ENCODE measurements at places on chromosomes 7 and 10.

DNA sequence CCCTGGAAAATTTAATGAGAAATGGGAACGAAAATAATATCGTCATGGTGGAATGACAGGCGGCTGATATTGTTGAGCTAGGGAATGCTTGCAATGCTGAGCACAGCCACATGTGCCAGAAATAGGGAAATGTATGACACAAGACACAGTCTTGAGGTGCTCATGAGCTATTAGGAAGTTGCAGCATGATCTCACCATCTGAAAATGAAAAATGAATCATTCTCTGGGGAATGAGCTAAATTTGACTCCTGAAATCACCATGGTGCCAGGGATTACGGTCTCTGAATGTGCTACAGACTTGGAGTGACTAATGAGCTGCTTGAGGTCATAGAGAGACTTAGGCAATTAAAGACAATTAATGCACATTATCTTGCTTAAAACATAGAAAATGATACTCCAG, 845.0 kb downstream of the CNTNAP2 start:
- no peak for DNase-seq

DNA sequence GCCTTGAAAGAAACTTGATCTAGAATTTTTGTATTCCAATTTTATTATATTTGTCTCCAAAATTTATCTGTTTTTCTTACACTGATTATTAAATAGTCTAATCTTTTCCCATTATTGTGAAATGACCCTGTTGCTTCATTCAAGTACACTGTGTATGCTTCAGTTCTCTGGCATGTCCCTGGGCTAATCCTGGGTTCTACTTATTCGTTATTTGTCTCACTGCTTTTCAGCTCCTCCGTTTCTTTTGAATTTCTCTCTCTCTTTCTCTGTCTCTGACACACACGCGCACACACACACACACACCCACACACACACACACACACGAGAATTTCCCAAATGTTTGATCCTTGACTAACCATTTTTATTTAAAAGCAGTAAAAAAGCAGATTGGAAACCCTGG, 768.6 kb downstream of the NRG3 start:
- DNase-seq = no peak

DNA sequence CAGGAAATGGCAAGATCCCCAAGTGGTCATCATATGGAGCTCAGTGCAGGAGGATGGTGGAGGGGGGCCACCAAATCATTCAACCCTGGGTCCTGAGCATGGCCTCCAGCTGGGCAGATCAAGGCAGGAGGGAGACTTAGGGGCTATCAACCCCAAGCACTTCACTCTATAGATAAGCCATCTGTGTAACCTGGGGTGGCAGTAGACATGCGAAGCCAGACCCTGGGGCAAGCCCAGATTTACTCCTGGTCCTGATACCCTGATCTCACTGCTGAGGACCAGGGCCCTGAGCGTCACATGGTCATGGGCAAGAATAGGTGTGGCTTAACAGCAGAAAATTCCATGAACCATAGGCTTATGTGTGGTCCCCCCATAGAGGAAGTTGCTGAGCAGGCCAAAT, 173.0 kb upstream of the ADCY1 start:
- no peak for DNase-seq

DNA sequence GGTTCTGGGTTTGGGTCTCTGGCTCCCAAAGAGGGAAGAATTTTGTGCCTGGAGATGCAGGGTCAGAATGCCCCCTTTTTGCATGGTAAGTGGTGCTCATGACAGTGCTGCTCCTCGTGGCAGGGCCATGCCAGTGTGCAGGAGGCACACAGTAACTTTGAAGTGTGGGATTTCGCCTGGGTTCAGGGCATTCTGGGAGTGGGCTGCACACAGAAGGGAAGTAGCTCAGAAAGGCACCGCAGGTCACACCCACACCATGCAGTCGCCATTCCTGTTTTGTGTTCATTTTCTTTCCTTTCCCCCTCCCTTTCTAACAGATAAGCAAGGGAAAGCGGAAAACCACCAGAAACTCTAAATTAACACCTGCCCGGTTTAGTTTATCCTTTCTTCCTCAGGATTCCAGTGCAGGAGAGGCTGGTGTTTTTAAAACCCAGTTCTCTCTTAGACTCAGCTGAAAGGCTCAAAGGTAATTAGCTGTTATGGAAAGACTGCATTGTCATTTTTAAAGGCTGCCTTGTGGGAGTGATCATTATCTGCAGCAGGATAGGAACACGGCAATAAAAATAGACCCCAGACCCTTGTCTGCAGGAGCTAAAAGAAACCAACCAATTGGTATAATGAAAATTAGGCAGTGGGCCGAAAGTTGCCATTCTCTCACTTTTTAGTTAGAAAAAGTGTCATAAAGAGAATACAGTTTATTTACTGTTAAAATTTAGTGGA, 50.2 kb downstream of the EEPD1 start:
- DNase-seq = no peak

DNA sequence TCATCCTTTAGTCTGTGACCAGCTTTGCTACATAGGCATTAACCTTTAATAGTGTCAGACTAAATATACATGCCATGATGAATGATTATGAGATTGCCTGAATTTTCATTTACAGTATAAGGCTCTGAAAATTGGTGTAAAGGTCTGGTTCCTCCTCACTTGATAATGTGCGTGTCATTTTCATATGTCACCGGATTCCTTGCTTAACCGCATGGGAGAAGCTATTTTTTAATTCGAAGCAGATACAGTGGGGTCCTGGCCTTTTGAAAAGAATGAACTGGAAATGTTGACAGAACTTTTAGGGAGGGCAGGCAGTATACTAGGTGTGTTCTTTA, 192.4 kb upstream of the SH2B2 start:
- DNase-seq = no peak

- DNase-seq = no peak
Observed at GRCh38 chr10:1733720-1734119, 3.6 kb downstream of the ADARB2 start.

Measured in H9 (cell line).